ENCODE measurements at places on chromosomes 11 and 22.

DNA sequence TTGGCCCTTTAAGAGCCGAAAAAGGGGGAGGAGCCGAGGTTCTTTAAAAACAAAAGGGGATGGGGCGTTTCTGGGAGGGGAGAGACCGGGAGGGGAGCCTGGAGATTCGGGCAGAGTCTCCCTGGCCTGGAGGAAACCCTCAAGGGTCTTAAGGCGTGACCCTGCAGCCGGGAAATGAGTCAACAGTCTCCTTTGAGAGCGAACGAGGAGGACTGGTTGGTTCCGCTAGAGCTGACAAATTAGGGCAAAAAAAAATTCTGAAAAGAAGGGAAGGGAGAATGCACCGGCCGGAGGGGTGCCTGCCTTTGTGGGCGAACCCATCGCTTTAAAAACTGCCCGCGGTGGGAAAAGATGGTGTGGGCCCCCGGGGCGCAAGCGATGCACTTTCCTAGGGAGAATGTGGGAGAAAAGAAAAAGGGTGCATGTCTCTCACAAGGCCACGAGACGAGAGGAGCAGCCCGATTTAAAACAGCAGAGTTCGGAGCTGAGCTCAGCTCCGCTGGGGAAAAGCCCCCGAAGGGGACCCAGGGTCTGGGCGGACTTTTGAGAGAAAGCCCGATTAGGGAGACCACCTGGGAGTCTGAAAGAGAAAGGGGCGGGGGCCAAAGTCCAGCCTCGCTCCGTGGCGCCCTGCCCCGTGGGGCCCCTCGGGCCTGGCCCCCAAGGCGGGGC, 874 bp downstream of the ZFTA start:
- no peak for DNase-seq

DNA sequence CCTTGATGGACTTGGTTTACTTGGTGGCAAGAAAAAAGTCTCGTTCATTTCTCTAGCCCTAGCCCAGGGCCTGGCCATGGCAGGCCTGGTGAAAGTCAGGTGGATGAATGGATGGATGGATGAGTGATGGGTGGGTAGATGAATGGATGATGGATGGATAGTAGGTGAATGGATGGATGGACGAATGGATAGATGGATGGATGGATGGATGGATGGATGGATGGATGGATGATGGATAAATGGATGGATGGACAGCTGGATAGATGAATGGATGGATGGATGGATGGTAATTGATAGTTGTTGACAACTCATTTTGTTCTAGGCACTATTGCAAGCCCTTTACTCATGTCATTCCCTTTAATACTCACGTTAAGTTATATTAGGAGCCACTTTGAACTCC, 86.1 kb upstream of the ANO1 start:
- no peak for DNase-seq

- DNase-seq, result no peak
Measured at GRCh38 chr11:127965939-127966668, 621.3 kb downstream of the ETS1 start.

DNA sequence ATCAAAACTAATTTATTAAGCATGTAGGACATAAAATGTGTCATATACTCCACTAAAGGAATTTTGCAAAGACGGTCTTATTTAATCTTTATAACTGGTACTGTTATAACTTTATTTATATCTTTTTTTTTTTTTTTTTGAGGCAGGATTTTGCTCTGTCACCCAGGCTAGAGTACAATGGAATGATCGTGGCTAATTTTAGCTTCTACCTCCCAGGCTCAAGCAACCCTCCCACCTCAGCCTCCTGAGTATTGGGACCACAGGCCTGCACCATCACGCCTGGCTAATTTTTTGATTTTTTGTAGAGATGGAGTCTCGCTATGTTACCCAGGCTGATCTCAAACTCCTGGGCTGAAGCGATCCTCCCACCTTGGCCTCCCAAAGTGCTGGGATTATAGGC, 31.4 kb upstream of the PCF11 start:
- no peak for DNase-seq

GRCh38 chr11:74004046-74004695, 4.7 kb downstream of the UCP3 start:
- no peak for DNase-seq

- no peak for DNase-seq
Measured at GRCh38 chr22:27196606-27197005, 539.2 kb downstream of the MIAT start.

- DNase-seq, result no peak
Measured at GRCh38 chr11:87338046-87338639, 300.4 kb downstream of the TMEM135 start.

DNA sequence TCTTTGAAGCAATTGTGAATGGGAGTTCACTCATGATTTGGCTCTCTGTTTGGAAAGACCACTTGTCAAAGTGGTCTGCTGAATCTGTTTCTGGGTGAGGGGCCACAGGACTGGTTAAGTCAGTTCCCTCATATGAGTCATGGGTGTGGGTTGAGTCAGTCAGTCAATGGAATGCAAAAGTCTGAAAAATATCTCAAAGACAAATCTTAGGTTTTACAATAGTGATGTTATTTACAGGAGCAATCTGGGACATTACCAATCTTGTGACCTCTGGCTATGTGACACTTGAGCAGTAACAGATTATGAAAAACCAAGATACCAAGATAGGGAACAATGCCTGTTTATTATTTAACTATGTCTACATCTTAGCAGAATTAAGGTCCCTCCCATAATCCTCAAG, 311.6 kb downstream of the AASDHPPT start:
- DNase-seq, result no peak

DNA sequence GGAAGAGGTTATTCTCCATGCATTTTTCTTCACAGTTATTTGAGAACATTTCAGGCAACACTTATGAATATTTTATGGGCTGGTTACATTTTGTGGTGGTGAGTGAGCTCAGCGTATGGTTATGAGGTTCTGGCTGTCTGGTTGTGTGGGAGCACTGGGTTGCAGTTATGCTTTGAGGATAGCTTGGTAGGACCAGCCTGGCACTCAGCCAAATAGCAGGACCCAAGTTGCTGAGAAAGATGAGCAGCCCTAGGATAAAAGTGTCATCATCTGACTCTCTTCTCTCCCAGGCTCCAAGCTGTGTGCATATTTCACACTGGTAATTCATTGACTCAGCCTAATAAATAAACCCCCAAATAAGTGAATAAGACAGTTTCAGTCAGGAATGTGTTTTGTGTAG, 8.1 kb upstream of the SRSF8 start:
- DNase-seq, result no peak

GRCh38 chr11:63922673-63923192, 5.8 kb upstream of the RCOR2 start:
- no peak for DNase-seq

- peak; percentile 72 for DNase-seq
Measured at GRCh38 chr11:71453037-71453917, at the start of gene NADSYN1. TSS of gene NADSYN1 (plus strand) at chr11:71453203. CDS start at chr11:71453297, 94 bp downstream.

GRCh38 chr11:75468534-75469340, 35.7 kb upstream of the KLHL35 start:
- DNase-seq, result no peak

DNA sequence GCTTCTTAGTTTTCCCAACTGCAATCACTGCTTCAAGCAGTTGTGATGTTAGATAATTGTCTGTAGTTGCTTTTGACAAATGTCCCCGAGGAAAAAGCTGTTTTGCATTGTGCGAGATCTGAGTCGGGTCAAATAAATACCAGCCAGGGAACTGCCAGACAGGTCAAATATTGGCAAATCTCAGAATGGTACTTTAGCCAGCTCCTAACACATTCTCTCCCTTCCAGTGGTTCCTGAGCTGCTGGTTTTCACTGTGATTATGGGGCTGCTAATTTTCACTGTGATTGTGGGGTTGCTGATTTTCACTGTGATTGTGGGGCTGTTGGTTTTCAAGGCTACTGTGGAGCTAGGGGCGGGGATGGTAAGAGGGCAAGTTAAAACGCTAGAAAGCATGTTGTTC, 14.3 kb downstream of the RASSF10 start:
- no peak for DNase-seq

All from GM12864 (cell line).